ENCODE measurements at places on chromosomes 1 and 21.
A peak's percentile ranks its signal among the peaks of the same experiment; 100 is the strongest.

GRCh38 chr1:94597701-94598100, 56.1 kb upstream of the F3 start:
- no peak for DNase-seq

DNA sequence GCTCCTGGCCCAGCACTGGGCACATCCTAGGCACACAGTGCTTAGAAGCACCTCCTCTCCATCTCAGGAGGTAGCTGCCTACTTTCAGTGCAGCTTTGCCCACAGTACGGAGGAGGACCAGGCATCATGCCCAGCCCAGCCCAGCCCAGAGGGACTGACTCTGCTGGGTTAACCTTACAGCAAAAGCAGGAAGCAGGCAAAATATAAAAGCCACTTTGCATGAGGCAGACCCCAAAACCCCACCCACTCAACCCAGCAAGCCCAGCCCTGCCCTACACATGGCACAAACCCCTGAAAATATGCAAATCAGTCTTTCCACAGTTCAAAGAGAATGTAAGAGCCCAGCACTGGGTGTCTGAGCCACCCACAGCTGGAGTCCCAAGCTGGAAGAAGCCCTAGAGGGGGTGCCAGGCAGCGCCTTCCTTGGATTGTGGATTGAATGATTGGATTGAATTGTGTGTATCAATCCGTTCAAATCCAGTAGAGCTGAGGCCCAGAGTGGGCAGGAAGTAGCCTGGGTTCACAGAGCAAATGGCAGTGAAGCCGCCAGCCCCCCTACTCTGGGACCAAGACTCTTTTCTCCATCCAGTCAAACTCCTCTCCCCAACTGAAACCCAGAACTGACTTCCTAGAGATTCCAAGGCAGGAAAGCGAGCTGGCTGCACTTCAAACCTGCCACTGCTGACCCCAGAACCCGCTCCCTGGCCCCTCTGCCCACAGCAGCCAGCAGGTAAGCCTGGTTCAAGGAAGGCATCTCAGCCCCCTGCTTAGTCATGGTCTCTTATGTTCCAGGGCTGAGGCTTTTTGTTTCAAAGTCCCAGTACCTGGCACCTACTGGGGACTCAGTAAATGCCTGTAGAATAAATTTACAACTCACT, 117.7 kb downstream of the LACTBL1 start:
- no peak for DNase-seq

DNA sequence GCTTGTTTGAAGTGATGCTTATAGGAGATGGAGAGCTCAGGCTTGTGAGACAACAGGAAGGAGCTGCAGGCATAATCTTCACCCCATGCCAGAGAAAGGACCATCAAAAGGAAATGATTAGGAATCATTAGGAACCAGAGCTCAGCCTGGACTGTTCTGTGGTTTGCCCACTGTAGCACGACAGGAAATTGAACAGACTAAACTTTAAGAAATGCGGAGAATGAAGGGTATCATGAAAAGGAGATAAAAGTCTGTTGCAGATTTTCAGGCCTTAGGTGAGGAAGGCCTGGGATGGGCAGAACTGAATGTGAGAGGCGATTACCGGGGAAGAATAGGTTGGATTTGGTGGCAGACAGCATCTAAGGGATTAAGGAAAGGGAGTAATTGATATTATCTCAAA, 292.0 kb upstream of the PLXNA2 start:
- no peak for DNase-seq

- DNase-seq: no peak
These were observed 359.6 kb upstream of the PTBP2 start for GRCh38 chr1:96361961-96362360.

GRCh38 chr1:225655509-225656258, 2.8 kb upstream of the ENAH start:
- no peak for DNase-seq

- no peak for DNase-seq
These were observed 44.1 kb upstream of the DNAJC6 start for GRCh38 chr1:65265296-65265650.

- no peak for DNase-seq
These were observed 72.6 kb upstream of the RGL1 start for GRCh38 chr1:183732236-183732880.

DNA sequence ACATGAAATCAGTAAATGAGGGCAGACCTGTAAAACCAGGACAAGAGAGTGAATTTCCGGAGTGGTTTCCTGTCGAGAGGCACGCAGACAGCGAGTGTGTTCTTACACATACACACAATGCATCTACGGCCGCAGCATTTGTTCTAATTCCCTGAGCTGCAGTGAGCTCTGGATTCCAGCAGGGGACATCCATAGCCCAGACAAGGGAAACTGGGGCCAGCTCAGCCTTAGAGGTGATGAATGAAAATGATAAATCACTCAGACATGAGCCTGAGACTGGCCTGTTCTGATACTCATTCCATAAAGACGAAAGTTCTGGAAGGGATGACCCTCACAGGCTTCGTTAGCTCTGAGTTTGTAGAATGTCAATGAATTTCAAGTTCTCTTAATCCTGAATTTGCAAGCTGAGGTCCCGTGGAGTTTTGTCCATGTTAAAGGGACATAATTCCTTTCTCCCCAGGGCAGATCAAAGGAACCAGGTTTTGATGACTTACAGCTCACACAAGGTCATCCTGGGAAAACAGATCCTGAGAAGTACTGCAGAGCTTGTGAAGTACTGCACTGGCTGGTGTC, 207.9 kb upstream of the C1orf87 start:
- peak; percentile 51 for DNase-seq

DNA sequence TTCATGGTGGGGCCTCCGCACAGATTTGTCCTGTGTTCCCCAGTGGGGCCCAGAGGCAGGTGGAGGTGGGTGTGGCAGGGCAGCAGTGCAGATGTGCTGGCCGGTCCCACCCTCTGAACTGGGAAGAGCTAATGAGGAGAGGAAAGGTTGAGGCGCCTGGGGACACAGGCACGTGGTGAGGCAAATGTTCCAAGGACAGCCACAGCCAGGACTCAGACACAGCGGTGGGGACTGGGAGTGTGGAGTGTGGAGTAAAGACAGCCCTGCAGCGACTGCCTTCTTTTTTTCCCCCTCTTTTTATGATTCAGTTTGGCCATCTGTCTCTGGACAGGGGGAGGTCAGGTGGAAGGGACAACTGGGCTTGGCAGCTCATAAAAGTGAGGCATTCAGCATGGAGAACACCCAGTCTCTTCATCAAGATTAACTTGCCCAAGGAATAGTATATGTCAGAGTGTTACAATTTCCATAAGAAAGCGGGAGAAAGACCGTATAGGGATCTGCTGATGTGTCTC, 104.2 kb upstream of the GCLM start:
- no peak for DNase-seq

DNA sequence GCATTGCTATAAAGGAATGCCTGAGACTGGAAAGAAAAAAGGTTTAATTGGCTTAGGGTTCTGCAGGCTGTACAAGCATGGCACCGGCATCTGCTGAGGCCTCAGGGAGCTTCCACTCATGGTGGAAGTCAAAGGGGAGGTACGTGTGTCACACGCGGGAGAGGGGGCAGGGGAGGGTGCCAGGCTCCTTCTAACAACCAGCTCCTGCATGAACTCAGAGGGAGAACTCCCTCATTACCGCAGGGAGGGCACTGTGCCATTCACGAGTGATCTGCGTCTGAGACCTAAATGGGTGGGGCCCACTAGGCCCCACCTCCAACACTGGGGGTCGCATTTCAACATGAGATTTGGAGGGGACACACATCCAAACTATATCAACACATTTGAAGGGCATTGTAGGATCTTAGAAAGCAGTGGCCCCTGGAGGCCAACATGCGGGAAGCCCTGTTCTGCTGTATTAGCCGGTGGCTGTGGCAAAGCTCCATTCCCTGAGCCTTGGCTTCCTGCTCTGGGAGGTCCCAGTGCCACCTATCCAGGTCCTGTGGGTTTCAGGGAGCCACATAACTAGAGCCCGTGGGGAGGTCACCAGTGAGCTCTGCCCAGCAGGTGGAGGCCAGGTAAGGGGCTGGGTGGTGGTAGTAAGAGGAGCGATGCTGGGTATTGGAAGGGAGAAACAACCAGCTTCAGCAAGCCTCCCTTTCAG, 10.0 kb downstream of the WNT3A start:
- no peak for DNase-seq

GRCh38 chr1:165451691-165452090, 6.8 kb upstream of the RXRG start:
- DNase-seq: no peak

- DNase-seq: no peak
These were observed 3.6 kb downstream of the UBXN11 start for GRCh38 chr1:26302733-26303405.

GRCh38 chr1:5111581-5111980, 457.2 kb downstream of the AJAP1 start:
- DNase-seq: no peak

DNA sequence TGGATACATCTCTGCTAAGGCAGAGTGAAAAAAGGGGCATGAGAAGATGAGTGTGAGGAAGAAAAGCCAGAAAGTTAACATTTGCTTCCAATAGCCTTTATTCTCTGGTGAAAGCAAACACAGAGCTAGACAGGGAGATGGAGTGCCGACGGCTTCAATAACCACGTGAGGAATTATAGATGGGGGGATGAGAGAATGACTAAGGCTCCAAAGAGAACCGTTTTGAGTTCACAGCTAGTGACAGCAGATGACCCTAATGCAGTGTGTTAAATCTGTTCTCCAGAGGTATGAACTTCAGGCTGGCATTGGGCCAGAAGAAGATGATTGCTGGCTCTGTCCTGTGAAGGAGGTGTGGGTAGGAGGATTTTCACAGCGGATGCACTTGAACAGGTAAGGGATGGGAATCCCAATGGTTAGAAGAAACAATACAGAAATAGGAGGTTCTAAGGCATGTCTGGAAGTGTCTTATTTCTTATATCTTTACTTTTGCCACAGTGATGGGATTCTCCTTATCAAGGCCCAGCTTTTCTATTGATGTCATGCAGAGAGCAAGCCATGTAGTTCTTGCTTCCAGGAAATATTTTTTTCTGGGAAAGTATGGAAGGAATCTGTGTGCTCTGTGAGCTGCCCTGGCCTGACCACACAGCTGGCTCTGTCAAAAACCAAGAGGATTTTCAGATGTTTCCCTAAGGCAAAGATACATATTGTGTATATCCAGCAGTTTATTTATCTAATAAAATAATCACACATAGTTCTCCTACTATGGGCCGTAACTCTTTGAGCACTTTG, 573.8 kb downstream of the LTN1 start:
- DNase-seq: no peak

DNA sequence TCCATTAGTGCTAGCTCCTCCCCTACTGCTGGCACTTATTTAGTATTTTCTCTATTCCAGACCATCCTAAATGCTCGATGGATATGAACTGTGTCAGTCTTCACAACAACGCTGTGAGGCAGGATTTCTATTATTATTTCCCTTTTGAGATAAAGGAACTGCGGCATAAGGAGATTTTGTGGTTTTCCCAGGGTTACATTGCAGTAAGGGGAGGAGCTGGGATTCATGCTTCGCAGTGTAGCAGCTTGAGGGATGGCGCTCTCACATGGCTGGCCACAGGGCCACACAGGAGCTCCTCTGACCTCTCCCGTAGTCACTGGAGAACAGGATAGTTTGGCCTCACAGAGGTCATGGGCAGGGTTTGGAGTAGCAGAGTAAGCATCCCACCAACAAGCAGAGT, 116.9 kb downstream of the BEND5 start:
- no peak for DNase-seq

DNA sequence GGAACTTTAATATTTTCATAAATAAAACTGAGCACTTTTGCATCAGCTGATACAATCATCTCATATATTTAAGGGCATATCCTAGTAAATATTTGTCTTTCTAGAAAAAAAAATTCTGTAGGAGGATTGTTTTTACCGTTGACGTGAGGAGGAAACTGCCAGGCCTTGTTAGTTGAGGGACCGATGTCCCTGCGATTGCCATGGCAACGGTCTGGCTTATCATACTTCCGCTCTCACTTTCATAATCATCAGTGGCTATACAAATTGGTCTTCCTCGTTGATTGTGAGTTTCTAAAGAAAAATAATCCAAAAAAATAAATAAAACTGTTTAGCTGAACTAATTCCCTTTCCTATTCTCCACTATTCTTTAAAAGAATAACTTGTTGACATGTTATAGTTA, 69.3 kb upstream of the ANGPTL3 start:
- no peak for DNase-seq

GRCh38 chr1:147641695-147642592, 28.4 kb downstream of the ACP6 start:
- DNase-seq: no peak

DNA sequence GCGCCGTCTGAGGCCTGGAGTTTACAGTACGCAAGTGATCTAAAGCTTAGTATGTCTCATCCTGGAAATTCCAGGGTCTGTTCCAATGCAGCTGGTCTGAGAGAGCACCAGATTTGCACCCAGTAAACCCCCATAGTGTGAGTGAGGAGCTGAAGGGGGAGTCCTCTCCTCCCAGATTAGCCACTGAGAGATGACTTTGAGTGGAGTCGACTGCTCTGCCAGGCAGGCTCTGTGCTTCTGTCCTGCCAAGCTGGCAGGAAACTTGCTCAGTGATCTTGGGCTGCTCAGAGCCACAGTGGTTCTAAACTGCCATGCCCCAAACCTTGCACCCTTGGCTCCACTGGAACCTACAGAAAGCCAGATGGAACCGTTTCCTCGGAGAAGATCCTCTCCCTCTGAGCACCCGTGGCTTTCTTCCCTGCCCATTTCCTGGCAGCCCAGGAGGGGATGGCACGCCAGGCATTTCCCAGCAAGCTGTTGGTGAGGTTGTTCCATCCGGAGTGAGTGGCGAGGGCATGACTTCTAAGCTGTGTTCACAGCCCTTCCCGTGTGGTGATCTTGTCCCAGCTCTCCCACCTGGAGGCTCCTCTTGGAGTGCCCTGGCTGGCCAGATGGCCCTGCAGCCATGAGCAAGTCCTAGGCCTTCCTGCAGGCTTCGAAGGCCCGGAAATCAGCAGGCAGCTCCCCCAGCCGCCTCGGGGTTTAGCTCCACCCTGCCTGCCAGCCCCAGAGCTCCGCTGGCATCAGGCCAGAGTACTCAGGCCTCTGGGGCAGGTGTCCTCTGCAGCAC, 125.9 kb upstream of the VAMP3 start:
- no peak for DNase-seq

DNA sequence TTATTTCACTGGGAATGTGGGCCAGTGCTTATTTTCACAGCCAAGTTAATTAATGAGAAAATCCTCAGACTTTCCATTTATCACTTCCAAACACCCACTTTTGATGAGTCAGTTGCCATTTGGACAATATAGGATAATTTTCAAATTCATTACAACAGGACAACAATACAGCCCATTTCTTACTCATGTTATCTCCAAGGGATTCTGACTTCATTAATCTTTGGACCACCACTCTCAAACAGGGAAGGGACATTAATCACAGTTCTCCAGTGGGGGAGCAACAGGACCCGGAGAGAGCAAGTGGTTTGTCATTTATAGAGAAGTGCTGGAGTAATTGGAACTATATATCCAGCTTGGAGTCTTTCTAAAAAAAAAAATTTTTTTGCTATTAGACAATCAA, 38.7 kb downstream of the JUN start:
- DNase-seq: no peak

- DNase-seq: no peak
These were observed 6.6 kb downstream of the CCDC24 start for GRCh38 chr1:43998000-43998378.

DNA sequence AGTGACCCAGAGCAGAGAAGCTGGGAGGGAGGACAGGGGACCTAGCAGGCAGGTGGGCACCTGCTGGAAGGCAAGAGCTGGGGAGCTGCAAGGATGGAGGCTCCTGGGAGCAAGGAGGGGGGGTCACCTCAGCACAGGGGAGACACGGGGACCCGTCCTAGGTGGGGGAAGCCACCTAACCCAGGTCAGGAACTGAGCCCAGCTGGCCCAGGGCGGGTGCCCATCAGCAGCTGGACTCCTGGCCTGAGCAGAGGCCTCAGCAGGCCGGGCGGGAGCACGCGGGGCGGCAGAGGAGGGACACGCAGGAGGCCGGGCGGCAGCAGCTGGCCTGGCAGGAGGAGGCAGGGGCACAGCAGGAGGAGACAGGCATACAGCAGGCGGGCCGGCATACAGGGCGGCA, 949 bp downstream of the KRTAP10-1 start:
- DNase-seq: no peak

Data from right kidney (tissue), 9 donors.